ENCODE measurements at places on chromosomes 2 and 18. TPM values are rescaled to one million over a fixed set of nuclear protein-coding genes. Genes with fewer than 3 reads are reported as not detected.

Gene KCNJ13
- 2.4 TPM for polyA plus RNA-seq

Gene ARHGEF33
- polyA plus RNA-seq: 3.0 TPM

Gene ZBTB7C
- 16.8 TPM for polyA plus RNA-seq

Gene C2orf81
- polyA plus RNA-seq: 8.4 TPM

Gene LYPD1
- 115 TPM for polyA plus RNA-seq

Gene SPDYA
- 3.7 TPM for polyA plus RNA-seq

Gene DNER
- polyA plus RNA-seq: 56.5 TPM

Gene EML6
- polyA plus RNA-seq: 21.9 TPM

Gene MSH2
- 69.3 TPM for polyA plus RNA-seq

Gene LINC00305
- 3.1 TPM for polyA plus RNA-seq

Gene LYG2
- 0.58 TPM for polyA plus RNA-seq

Gene DUSP2
- 4.9 TPM for polyA plus RNA-seq

Gene CIAO1
- polyA plus RNA-seq: 55.7 TPM

Gene ORMDL1
- 113 TPM for polyA plus RNA-seq

Gene SLC16A14
- 6.5 TPM for polyA plus RNA-seq

Gene LBX2
- 3.9 TPM for polyA plus RNA-seq

Gene DLGAP1
- 5.1 TPM for polyA plus RNA-seq

Gene SERPINB13
- not detected for polyA plus RNA-seq

Gene FAM168B
- 125 TPM for polyA plus RNA-seq

Gene TUBB8B
- polyA plus RNA-seq: 1.7 TPM

Gene CHRND
- 1.2 TPM for polyA plus RNA-seq

Gene CCDC195
- polyA plus RNA-seq: not detected

Gene COMMD1
- polyA plus RNA-seq: 82.8 TPM

Gene BMP10
- not detected for polyA plus RNA-seq

Gene C2orf76
- 17.7 TPM for polyA plus RNA-seq

Gene CLEC4F
- polyA plus RNA-seq: not detected

Gene CSRNP3
- polyA plus RNA-seq: 10.2 TPM

Gene FTCDNL1
- 1.5 TPM for polyA plus RNA-seq

Gene MSGN1
- not detected for polyA plus RNA-seq

Gene CPSF3
- 55.0 TPM for polyA plus RNA-seq

Gene GALNT3
- polyA plus RNA-seq: 19.4 TPM

Gene CERS6
- 44.3 TPM for polyA plus RNA-seq

Gene CD8B2
- 0.24 TPM for polyA plus RNA-seq

Gene OTOS
- polyA plus RNA-seq: not detected

Gene MRO
- 2.9 TPM for polyA plus RNA-seq
